SJSA1 (cell line): ENCODE measurements at places on chromosomes 1 and 21. TPM values are rescaled to one million over a fixed set of nuclear protein-coding genes. Genes with fewer than 3 reads are reported as not detected.
A peak's percentile ranks its signal among the peaks of the same experiment; 100 is the strongest.

- peaks cover 36% of the 10 kb centered on the region for H3K4me1 ChIP-seq
- peak overlapping the region; percentile 64 for H3K4me3 ChIP-seq
- H3K27ac ChIP-seq: peak overlapping the region; percentile 71
- peak; percentile 66 for DNase-seq
These were observed 59.3 kb downstream of the H3-3A start for GRCh38 chr1:226121587-226122400.

EVA1C gene
- total RNA-seq: 13.4 and 19.6 TPM in 2 replicates

DNA sequence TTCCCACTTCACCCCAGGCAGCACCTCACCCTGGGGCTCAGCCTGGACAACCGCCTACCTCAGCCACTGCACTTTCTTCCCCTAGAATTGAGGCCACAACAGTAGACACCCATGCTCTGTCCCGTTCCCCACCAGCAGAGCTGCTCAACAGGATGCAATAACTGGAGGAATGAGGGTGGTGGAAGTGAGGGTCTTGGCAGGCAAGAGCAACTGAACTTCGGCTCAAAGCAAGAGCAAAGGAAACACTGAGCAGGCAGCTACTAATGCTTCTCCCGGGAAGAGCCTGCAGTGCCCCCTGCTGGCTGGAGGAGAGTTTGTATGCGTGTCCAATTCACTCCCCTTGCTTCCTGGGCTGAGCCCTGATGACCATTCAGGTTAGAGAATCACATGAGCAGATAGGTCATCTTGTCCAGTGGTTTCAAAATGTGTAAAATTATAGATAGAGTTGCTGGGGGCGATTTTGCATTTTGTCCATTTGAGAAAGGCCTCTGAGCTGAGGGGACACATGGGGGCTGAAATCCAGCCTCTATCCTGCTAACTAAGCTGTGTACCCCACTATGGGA lies 13.9 kb downstream of the NT5C1A start:
- H3K4me1 ChIP-seq: peaks cover 14% of the 10 kb centered on the region
- DNase-seq: peak; percentile 76
- no peak overlapping the region for H3K4me3 ChIP-seq
- 0 out of 2 replicates have a peak, but pooled peaks cover 3% of the 10 kb centered on the region for H3K27me3 ChIP-seq
- H3K27ac ChIP-seq: no peak overlapping the region
- H3K36me3 ChIP-seq: no peaks in the 10 kb centered on the region

GRCh38 chr1:229860926-229861325 lies 206.1 kb upstream of the GALNT2 start:
- no peak overlapping the region for H3K27ac ChIP-seq
- no peak for DNase-seq
- no peaks in the 10 kb centered on the region for H3K36me3 ChIP-seq
- no peak overlapping the region for H3K4me3 ChIP-seq
- no peaks in the 10 kb centered on the region for H3K4me1 ChIP-seq

- H3K4me3 ChIP-seq: no peak overlapping the region
- peaks cover 17% of the 10 kb centered on the region for H3K4me1 ChIP-seq
- H3K36me3 ChIP-seq: 0 out of 2 replicates have a peak, but pooled peaks cover 2% of the 10 kb centered on the region
- no peaks in the 10 kb centered on the region for H3K27me3 ChIP-seq
These were observed 229.0 kb downstream of the FMN2 start for GRCh38 chr1:240320659-240321058.

DNA sequence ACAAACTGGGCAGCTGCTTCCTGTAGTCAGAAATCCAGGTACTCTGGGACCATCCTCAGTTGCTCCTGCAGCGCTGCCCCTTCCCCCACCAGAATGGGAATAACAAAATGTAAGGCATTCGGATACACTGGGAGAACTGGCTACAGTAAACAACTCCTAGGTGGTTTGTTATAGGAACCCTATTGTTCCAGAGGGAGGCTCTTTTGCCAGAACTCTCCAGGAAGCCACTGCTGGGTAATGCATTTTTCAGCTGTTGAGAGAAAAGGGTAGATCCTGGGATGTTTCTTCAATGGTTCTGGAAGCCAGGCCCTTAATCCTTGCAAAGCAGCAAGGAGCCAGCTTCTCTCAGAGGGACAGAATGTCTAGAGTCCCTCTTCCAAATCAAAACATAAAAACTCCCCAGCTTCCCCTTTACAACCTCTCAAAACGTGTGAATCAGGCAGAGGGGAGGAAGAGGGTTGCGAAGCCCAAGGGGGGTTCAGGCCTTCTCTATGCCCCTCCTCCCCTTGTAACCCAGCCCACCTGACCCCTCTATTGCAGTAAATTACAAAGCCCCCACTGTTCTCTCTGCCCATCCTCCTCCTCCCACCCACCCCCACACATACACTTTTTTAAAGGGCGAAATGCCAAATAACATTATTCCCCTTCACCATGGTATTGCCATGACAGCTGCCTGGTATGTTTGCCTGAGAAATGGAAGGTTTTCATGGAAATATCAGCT lies 29.1 kb downstream of the PLPP3 start:
- H3K27ac ChIP-seq: no peak overlapping the region
- no peak overlapping the region for H3K4me3 ChIP-seq
- H3K4me1 ChIP-seq: peaks cover 27% of the 10 kb centered on the region
- DNase-seq: no peak

DNA sequence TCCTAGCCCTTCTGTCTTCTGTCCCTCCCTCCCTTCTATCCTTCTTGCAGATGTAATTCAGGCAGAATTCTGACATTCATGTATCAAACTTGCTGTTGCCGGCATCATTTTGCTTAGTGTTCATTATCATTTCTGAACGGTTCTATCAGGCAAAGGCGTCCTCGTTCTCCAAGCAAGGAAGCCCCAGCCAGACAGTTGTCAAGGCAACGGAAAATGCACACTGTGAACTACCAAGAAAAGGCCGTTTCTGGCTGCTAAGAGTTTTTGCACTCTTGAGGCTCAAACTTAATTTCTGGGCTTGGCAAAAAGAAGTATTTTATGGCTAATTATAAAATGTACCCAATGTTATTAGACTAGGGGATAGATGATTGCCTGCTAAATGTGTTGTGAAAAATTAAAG lies 164.7 kb upstream of the KCNJ15 start:
- H3K36me3 ChIP-seq: no peaks in the 10 kb centered on the region
- no peak overlapping the region for H3K4me3 ChIP-seq

DNA sequence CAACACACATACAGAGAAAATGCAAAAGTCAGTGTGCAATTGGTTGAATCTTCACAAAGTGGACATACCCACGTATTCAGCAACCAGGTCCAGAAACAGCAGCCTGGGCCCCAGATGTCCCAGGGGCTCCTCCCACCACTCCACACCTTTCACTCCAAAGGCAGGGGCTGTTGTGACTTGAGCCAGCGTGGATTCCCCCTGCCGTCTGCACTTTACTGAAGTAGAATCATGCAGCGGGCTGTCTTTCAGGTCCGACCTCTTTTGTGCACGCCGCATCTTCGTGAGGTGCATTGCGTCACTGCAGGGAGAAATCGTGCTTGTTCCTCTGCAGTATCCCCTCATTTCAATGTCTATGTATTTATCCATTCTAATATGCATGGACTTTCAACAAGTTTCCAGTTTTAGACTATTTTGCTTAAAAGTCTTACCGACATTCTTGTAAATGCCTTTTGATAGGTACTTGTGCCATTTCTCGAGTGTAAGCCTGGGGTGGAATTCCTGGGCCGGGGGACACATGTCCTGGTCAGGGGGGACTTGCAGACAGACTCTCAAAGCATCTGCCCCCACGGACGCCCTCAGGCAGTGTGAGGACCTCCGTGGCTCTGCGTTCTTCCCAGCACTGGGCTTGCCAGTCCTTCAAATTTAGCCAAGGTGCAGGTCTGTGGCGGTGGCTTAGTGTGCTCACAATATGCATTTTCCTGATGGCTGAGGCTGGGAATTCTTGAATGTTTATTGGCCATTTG lies 29.3 kb upstream of the ACTRT2 start:
- H3K36me3 ChIP-seq: no peaks in the 10 kb centered on the region
- no peaks in the 10 kb centered on the region for H3K4me1 ChIP-seq
- no peak overlapping the region for H3K27ac ChIP-seq
- DNase-seq: no peak

DONSON gene
- total RNA-seq: 46.9 and 63.8 TPM in 2 replicates

FNDC5 gene
- total RNA-seq: 0.47 and 0.84 TPM in 2 replicates

- no peak overlapping the region for H3K4me3 ChIP-seq
- no peak overlapping the region for H3K27ac ChIP-seq
- DNase-seq: no peak
- H3K36me3 ChIP-seq: no peaks in the 10 kb centered on the region
- H3K27me3 ChIP-seq: peaks cover 5% of the 10 kb centered on the region
- H3K4me1 ChIP-seq: no peaks in the 10 kb centered on the region
These were observed 12.7 kb downstream of the SPATC1L start for GRCh38 chr21:46171585-46171984.

GRCh38 chr1:96989302-96989701 lies 267.7 kb downstream of the PTBP2 start:
- H3K27me3 ChIP-seq: no peaks in the 10 kb centered on the region
- no peak overlapping the region for H3K4me3 ChIP-seq
- no peaks in the 10 kb centered on the region for H3K4me1 ChIP-seq
- H3K27ac ChIP-seq: no peak overlapping the region
- H3K36me3 ChIP-seq: no peaks in the 10 kb centered on the region
- DNase-seq: no peak

TRIM67 gene
- total RNA-seq: 0.47 and 0.61 TPM in 2 replicates

DNA sequence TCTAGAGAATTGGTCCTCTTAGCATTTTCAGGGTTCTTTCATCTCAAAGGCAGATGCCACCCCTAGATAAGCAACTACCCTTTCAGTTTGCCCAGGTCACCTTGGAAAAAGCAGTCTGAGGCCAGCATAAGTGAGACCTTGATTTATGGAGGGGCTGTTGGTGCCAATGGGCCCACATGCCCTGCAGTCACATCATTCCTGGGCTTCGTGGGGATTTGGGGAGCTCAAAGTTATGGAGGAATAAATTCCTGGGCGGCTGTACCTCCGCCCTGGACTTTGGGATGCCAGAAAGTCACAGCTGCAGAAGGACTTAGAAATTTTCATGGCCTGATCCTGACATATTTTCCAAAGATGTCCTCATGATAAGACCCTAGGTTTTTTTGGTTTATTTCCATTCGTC lies 2.7 kb upstream of the SDHB start:
- H3K4me3 ChIP-seq: no peak overlapping the region
- no peaks in the 10 kb centered on the region for H3K27me3 ChIP-seq
- no peaks in the 10 kb centered on the region; the same call in 1 of the 2 replicates for H3K36me3 ChIP-seq
- DNase-seq: no peak
- H3K27ac ChIP-seq: no peak overlapping the region
- H3K4me1 ChIP-seq: peaks cover 15% of the 10 kb centered on the region

MYCL gene
- 5.3 and 8.1 TPM in 2 replicates for total RNA-seq

BSDC1 gene
- 55.5 and 71.1 TPM in 2 replicates for total RNA-seq

GBP1 gene
- 55.8 and 68.0 TPM in 2 replicates for total RNA-seq

- H3K4me1 ChIP-seq: peaks cover 55% of the 10 kb centered on the region
- H3K27me3 ChIP-seq: no peaks in the 10 kb centered on the region
- H3K36me3 ChIP-seq: peaks cover 10% of the 10 kb centered on the region; the same call in 1 of the 2 replicates
- peak overlapping the region; percentile 41 for H3K27ac ChIP-seq
- no peak for DNase-seq
These were observed 156.3 kb downstream of the DHRS3 start for GRCh38 chr1:12461754-12462153.

DNA sequence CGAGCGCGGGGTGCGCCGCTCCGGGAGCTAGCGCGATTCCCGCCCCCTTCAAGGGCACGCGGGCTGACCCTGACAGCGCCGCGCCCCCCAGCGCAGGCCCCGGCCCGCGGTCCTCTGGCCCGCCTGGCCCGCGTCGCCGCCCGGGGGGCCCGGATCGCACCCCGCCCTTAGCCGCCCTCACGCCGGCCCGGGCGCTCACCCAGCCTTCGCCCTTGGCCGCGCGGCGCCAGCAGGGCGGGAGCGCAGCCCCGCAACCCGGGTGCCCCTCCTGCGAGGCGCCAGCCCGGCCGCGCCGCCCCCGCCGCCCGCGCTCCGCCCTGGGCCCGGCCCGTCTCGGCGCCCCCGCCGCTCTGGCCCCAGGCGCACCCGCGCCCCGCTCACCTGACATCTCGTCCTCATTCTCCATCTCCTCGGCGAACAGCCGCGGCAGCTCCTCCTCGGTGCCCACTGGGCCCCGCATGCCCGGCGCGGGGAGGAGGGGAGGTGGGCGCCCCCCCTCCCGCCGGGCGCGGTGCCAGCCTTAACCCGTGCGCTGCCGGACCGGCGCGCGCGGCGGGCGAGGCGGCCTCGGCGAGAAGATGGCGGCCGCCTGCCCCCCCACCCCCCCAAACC lies 451 bp downstream of the CHD5 start:
- DNase-seq: no peak
- H3K4me3 ChIP-seq: no peak overlapping the region; the same call in 1 of the 2 replicates
- H3K27me3 ChIP-seq: peaks cover 33% of the 10 kb centered on the region
- peaks cover 10% of the 10 kb centered on the region for H3K36me3 ChIP-seq
- H3K27ac ChIP-seq: no peak overlapping the region
- peaks cover 9% of the 10 kb centered on the region; the same call in 1 of the 2 replicates for H3K4me1 ChIP-seq
